GM13977 (cell line): ENCODE measurements at places on chromosomes 4 and X.

DNA sequence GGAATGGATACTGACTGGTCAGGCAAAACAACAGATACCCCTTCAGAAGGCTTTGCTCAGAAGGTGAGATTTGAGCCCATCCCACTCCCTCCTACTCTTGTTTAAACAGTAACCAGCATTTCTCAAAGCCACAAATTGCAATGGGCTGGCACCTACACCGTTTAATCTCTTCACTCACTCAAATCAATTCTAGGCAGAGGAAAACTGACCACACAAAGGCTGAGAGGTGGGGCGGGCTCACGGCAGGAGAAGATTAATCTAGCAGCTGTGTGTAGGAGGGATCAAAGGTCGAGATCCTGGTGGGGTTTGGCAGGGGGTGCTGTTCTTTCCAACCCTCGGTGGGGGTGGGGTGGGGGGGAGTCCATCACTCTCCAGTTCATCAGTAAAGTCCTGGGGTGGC lies 622.4 kb downstream of the BCOR start:
- no peak for DNase-seq

- no peak for DNase-seq
Measured at GRCh38 chrX:130566028-130566683, 164.4 kb downstream of the RBMX2 start.

DNA sequence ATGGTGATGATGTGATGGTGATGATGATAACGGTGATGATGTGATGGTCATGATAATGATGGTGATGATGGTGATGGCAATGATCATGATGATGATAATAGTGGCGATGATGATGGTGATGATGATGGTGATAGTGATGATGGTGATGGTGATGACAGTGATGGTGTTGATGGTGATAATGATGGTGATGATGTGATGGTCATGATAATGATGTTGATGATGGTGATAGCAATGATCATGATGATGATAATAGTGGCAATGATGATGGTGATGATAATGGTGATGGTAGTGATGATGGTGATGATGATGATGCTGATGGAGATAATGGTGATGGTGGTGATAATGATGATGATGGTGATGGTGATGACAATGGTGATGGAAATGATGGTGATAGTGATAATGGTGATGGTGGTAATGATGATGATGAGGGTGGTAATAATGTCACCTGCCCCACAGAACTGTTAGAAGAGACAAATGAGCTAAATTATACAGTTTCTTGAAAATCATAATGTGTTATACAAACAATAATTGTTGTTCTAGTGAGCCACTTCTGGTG lies 289.9 kb downstream of the ASMT start:
- DNase-seq: no peak

DNA sequence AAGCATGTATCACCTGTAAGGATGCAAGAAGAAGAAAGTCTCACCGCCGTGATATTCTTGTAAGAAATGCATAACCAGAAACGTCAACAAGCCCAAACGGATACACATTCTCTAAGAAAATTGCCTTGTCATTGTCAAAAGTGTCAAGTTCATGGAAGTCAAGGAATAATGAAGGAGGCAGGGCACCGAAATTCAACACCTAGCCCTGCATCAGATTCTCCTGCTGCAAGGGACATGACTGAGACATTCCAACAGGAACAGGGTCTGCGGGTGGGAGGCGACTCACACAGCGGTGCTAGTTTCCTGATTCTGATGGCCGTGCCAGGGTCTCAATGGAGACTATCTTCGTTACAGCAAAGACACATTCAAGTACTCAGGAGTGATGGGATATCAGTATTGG lies 26.7 kb downstream of the IRF2 start:
- no peak for DNase-seq

DNA sequence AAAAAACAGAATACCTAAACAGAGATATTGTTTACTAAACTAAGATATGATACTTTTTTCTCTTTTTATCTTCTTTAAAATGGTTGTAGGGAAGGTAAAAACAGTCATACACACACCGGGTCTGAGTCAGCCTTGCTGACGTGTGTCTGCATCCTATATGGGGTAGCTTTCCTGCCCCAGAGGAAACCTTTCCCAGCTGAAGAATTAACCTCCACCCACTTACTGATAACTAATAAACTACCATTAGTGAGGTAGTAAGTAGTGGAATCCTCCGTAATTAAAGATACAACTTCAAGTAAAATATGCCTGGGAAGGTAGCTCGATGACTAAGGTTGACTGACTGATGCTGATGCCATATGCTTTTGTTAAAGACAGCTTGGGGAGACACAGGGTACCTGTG lies 312.2 kb downstream of the DCTD start:
- no peak for DNase-seq

- DNase-seq: no peak
Measured at GRCh38 chr4:23388255-23388654, 501.6 kb downstream of the PPARGC1A start.

- DNase-seq: no peak
Measured at GRCh38 chr4:87228262-87228860, 7.9 kb upstream of the KLHL8 start.

GRCh38 chr4:14125375-14126129 lies 498.0 kb upstream of the BOD1L1 start:
- peak; percentile 1 for DNase-seq

- no peak for DNase-seq
Measured at GRCh38 chrX:103396186-103396585, 19.8 kb downstream of the BEX3 start.

DNA sequence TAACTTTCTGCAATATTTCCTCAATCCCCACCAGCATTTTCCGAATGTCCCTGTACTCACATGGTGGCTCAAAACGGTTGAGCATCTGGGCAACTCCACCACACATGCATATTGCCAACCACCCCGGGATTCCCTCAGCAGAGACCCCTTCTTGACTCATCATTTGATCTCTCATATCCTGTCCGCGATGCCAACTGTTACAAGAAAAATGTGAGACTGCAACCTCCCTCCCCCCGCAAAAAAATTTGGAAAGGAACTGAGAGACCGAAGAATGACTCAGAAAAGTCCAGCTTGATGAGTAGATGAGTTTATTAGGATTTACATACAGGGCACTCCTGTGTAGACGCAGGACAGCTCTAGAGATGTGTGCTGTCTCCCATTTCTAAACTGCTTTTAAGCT lies 561.4 kb downstream of the ZIC3 start:
- no peak for DNase-seq

- DNase-seq: no peak
Measured at GRCh38 chrX:39309018-39309635, 507.9 kb downstream of the MID1IP1 start.

DNA sequence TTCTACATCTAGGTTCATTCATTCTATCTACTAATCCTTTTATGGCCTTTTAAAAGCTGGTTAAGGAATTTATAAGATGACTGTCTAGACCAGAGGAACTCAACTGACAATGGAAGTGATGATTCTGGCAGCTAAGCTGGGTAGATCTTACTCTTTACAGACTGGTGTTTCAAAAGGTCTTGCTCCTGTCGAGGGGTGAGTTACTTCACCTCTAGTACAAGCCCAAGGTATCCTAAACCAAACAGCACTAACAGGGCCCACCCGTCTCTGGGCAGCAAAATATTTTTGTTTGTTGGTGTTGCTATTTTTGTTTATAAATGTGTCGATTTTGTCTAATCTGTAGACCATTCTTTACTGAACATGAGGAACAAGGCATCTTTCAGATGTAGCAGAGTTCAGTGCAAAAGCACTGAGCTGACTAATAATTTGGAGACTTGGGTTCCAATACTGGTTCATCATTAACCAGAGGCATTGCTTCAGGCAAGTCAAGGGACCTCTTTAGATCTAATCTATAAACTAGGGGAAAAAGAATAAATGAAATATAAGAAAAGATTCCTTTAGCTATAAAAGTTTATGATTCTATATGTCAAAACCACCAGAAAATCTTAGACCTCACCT lies 90.3 kb upstream of the FRG1 start:
- DNase-seq: no peak

GRCh38 chr4:139599594-139600374 lies 43.8 kb upstream of the SETD7 start:
- DNase-seq: no peak

DNA sequence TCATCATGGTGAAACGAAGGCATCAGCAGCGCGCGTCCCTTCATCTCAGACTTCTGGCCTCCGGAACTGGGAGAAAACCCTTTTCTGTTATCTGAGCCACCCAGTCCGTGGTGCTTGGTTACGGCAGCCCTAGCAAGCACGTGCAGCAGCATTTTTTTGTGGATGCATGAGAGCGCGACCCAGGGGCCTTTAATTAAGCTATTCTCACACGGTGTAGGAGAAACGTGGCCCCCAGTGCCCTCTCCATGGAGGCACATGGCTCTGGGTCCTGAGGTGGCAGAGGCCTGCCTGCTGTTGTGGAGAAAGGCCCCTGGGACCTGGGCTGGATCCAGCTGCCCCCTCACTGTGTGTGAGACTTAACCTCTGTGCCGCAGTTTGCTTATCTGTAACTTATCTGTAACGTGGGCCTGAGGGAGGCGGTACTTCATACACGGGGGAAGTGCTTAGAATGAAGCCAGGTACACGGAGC lies 9.5 kb downstream of the CLCN4 start:
- DNase-seq: no peak

DNA sequence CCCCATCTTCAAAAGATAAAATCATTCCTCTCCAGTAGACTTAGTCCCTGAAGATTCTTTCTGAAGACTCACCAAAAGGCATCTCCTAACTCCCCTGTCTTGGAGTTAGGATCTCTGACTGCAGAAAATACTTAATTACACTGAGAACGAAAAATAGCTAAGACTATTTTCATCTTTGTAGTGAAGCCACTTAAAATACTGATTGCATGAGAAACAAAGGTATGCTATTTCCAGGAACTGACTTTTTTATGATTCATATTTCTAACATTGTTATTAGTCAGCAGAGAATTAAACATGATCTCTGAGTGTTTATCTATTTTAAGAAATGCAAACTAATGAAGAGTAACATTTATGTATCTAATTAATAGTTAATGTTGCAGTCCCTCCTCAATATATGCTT lies 71.8 kb upstream of the NR3C2 start:
- no peak for DNase-seq

DNA sequence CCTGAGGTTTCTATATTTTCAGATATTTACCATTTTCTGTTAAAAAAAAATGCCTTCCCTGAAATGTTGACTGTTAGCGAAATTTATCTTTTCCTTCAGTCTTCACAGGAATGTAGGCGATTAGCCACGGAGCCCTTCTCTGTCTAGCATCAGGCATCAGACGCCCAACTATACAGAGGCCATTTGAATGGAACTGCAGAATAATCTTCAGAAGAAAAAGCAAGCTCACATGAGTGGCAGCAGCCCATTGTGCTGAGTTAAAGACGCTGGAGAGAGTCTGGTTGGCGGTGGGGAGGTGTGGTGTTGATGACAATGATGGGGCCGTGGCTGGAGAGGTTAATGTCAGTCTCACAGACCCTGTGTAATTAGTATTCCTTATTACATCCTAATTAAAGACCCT lies 196.8 kb upstream of the LEF1 start:
- no peak for DNase-seq

GRCh38 chrX:63686878-63687714 lies 97.9 kb downstream of the ARHGEF9 start:
- DNase-seq: peak; percentile 21

DNA sequence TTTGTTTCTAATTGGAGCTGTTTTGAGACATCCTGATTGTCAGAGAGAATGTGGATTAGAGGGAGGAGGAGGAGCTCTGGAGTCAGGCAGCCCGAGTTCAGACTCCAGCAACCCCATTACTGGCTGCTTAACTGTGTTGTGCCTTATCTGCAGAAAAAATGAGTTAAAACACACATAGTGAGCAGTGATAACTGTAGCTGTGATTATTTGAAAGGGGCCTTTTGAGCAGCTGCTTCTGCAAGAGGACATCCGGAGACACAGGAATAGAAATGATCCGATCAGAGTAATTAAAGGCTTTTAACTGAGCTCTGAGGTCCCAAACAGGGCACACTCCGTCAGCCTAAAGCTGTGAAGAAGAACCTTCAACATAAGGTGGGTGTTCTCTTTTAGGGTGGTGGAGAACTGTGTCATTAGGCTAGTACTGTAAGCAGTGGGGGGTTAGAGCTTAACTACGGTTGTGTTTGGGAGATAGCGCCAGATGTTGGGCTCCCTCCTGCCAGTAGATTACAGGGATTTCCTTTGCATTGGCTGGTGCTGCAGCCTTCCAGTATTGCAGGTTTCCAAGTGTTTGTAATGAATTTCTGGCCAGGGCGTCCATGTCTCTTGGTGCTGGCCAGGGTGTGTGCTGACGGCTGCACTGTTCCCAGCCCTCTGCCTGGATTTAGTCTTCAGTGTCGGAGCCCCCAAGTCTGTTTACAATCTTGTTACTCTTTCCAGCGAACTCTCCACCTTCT lies 24.3 kb downstream of the ADD1 start:
- no peak for DNase-seq

GRCh38 chr4:12943069-12943468 lies 541.1 kb downstream of the RAB28 start:
- DNase-seq: no peak

GRCh38 chr4:175090116-175090515 lies 172.0 kb downstream of the ADAM29 start:
- DNase-seq: no peak

GRCh38 chrX:145549496-145549895 lies 268.1 kb upstream of the SLITRK2 start:
- DNase-seq: no peak

DNA sequence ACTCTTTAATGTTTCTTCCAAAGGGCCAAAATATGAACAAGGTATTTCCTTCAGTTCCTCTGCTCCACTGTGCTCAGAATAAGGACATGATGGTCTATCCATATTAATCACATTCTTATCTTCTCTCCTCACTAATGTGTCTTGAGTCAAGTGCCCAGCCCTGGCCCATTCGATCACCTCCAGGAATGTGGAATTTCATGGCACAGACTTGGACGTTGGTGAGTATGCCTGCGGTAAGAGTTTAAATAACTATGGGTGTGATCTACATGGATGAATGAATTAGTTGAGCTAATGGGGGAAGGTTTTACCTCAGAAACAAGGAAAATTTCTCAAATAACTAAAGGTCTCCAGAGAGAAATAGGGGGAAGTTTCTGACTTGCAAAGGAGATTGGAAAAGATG lies 174.0 kb downstream of the NPFFR2 start:
- DNase-seq: no peak

DNA sequence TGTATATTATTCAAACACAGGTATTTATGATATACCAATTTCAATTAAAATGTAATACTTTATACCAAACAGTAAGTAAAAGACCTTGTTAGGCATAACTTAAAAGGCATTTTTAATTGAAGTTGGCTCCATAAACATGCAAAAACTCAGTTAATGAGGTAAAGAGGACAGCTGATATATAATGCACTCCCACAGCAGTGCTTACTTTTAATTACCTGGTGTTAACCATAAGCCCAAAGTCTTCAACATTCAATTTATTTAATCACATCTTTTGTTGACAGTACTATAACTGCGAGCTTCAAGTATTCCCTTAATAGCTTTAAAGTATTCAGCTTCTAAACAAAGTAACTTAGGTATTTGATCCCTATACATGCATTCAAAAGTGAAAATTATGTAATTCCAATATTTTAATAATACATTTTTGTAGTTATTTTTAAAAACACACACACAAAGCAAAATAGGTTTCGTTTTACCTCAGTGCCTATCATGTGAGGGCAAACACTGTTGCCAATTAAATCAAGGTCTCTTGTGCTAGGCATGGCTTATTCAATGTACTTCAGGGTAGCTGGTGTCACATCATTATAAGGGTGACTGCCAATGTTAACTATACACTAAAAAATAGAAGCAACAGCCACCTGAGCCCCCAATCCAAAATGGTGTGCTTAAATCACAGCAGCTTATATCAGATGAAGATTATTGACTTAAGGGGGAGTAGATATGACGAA lies 197.1 kb downstream of the LRBA start:
- DNase-seq: no peak

GRCh38 chr4:86976801-86977485 lies 42.1 kb downstream of the AFF1 start:
- DNase-seq: no peak

GRCh38 chr4:142984871-142985585 lies 138.9 kb upstream of the INPP4B start:
- no peak for DNase-seq
